ENCODE measurements at places on chromosomes 7 and 10.

DNA sequence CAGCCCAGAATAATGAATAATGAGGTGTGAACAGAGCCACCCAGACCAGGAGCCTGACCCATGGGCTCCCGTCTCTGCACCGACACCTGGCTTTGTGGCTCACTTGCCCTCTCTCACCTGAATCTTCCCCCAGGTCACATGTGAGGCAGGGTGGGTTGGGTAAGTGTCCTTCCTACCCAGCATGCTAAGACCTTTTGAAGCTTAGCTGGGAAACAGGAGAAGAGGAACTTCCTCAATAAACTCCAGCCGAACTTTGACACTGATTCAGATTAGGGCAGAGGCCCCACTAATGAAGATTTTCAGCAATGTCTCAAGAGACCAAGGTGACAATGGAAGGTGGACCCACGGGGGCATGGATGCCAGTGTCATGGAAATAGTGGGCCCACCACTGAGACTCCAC is 46.6 kb upstream of the AQP1 start:
- no peak for DNase-seq

DNA sequence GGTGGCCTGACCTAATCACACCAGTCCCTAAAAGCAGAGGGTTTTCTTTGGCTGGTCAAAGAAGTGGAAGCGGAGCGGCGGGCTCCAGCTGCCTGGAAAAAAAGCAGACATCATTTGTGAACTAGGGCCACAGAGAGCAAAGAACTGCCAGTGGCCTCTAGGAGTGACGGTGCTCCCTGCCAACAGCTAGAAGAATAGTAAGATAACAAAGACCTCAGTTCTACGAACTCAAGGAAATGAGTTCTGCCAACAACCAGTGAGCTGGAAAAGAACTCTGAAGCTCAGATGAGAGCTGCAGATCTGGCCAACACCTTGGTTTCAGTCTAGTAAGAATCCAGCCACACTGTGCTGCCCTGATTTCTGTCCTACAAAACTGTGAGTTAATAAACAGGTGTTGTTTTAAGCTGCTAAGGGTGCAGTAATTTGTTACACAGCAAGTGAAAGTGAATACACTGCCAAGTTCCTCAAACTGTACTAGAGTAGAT is 178.0 kb downstream of the SRPK2 start:
- no peak for DNase-seq

GRCh38 chr10:116472891-116473290 is 45.2 kb downstream of the PNLIPRP3 start:
- no peak for DNase-seq

DNA sequence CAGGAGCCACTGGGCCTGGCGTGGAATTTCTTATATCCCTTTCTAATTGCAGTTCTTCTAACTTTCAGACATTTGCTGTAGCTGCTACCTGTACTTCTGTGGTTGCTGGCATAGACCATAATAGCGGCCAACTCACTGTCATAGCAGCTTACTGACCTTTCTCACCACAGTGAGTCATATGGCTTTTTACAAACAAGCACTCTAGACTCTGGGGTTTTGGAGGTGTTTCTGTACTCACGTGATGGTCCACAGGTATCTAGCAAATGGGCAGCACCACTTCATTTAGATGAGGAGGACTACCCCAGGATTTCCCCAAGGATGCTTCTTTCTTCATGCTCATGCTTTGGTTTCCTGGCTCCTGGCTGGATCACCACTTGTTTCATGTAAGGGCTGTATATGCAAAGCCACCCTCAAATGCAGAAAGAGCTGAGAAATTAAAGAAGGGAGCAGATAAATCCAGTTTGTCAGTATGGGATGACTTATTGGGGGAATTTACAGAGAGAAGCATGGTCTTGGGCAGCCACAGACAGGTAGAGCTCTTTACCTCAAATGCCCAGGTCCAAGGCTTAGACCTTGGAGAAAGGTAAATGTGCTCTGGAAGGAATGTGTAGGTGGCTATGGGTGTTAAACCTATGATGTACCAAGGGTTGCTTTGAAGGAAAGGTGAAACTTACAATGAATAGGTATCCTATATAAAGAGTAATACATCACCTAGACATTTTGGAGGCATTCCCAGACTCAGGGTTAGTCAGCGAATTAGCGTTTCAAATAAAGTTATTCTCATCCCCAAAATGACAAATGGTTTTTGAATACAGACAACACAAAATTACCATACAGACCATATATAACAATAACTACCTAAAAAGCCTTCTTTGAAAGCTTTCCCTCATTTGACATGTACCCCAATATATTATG is 15.9 kb upstream of the SLC25A16 start:
- DNase-seq: no peak

GRCh38 chr10:103968441-103969391 is 1.8 kb downstream of the SLK start:
- DNase-seq: no peak

GRCh38 chr10:87656431-87657072 is 3.1 kb upstream of the PAPSS2 start:
- DNase-seq: no peak

DNA sequence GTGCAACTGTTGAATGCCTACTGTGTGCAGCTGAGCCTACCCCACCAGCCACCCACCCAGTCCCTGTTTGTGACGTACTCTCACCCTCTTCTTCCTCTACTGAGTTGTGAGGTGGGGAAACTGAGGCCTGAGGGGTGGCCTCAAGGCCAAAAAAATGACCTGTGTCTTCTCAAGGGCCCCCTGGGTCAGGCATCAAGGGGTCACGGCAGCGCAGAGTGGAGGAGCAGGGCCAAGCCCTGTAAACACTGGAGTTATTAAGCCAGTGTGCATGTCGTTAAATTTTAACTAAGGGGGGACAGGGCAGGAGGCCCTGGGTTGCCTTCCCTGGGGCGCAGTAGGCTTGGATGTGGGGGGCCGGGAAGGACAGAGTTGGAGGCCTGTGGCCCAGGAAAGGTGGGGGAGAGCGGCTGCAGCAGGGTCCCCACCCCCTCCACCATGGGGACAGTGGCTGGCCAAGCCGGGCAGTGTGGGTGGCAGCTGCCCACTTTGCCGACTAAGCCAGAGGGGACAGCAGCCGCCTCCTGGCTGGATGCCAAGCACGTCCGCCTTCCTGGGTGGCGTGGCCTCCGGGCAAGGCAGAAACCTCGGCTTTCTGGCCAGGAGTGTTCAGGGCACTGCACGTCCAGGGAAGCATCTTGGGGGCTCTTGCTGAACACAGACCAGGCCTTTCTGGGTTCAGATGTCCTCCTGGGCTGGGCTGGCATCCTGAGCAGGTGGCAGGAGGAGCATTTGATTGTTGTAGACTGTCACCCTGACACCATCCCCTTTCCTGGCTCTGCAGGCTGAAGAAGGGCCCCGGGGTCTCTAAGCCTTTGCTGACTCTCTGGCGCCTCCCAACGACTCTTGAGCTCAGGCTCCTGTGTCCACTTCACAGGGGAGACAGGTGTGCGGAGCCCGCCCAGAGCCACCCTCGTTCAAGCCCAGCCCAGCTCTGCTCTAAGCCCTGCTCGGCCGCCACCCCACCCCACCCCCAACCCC is 1.9 kb downstream of the SLC29A4 start:
- DNase-seq: no peak
